Neural crest cell (in vitro differentiated cells): ENCODE measurements at places on chromosomes 11 and 22. TPM values are rescaled to one million over a fixed set of nuclear protein-coding genes. Genes with fewer than 3 reads are reported as not detected.

Gene FAT3
- total RNA-seq, result 34.2 and 39.2 TPM in 2 replicates

- DNase-seq, result no peak
These were observed 106.8 kb downstream of the CEP164 start for GRCh38 chr11:117434481-117434880.

Gene ISX
- total RNA-seq, result not detected in 2 replicates

- DNase-seq, result no peak
These were observed 509.3 kb upstream of the TENM4 start for GRCh38 chr11:79950172-79950571.

Gene OR10A5
- not detected in 2 replicates for total RNA-seq

Gene HOATZ
- total RNA-seq, result not detected in 2 replicates

GRCh38 chr11:1868636-1869291 lies 15.9 kb downstream of the LSP1 start:
- no peak for DNase-seq
